ENCODE measurements at places on chromosomes 16 and 17.

GRCh38 chr17:80794281-80795089 is 197.2 kb upstream of the CHMP6 start:
- DNase-seq: no peak

GRCh38 chr16:70295634-70296033 is 3.4 kb upstream of the DDX19B start:
- DNase-seq: no peak

DNA sequence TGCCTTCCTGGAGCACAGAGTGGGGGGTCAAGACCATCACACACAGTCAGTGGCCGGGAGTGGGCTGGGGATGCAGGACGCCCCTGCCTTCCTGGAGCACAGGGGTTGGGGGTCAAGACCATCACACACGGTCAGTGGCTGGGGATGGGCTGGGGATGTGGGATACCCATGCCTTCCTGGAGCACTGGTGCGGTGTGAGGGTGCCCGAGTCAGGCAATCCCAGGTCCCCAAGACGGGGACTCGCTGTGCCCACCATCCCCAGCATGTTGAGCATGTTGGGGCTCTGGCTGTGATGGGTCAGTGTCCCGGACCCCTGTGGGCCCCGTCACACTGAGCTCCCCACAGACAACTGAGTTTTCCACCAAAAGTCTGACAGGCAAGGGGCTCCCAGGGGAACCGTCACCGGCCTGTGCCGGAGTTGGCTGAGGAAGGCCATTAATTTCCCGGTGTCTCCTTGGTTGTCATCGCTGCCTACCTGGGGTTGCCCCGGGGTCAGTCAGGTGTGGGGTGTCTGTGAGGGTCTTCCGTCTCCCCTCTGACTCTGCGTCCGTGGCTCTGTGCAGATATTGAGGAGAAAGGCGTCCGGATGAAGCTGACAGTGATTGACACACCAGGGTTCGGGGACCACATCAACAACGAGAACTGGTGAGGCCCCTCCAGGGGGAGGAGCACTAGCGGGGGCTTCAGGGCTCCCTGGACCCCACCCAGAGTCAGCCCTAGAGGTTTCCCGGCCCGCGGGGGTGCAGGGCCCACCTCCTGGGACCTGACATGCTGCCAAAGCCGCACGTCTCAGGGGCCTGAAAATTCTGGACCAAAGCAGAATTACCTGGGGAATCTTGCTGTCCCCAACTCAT is 347.1 kb downstream of the SEC14L1 start:
- DNase-seq: no peak

GRCh38 chr17:81961521-81962498 is 823 bp upstream of the NOTUM start:
- no peak for DNase-seq

DNA sequence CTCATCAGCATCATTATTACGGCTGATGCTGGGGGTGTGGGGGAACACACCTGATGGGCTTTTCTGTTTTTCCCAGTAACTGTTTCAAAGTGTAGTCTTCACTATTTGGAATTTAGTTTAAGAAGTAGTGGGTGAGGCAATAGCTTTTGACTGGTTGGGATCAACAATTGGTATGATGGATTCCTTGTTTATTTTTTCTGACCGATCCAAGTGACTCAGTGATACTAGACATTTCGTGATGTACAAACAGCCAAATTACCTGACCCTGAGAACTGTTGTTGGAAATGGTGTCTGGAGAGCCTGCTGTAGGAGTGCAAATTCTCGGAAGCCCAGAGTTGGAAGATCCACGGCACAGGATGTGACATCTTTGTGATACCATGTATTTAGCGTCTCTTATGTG is 204.2 kb downstream of the PRKCA start:
- DNase-seq: no peak
